ENCODE measurements at places on chromosomes 3 and 15.

- DNase-seq, result no peak
These were observed 19.1 kb upstream of the GJD2 start for GRCh38 chr15:34773917-34774316.

DNA sequence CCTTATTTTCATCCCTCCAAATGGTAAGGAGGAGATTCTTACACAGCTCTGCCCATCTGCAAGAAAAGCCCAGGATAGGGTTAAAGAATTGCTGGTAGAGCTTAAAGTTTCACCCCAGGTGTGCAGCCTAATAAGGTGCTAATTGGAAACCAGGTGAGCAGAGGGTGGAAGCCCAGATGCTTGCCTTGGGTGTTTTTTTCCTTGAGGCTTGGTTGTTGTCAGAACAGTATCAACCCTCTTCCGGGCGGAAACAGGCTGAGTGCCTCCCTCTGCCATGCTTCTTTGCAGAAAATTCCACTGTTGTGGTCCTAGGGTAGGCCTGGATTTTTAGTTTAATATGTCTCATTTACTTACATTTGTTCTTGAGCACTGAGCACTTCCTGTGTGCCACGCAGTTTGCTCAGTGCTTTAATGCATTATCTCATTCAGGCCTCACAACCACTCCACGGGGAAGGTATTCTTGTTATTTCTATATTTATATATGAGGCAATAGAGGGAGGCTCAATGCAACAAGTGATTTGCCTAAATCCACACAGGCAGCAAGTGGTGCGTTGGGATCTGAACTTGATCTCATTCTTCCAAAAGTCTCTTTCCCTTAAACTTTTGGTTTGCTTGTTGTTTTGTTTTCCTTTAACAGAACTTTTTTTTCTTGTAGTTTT is 115.0 kb upstream of the LRIG1 start:
- no peak for DNase-seq

GRCh38 chr3:119497820-119498185 is 544 bp upstream of the TIMMDC1 start:
- no peak for DNase-seq

- no peak for DNase-seq
These were observed 8.1 kb downstream of the RMDN3 start for GRCh38 chr15:40746916-40747418.

DNA sequence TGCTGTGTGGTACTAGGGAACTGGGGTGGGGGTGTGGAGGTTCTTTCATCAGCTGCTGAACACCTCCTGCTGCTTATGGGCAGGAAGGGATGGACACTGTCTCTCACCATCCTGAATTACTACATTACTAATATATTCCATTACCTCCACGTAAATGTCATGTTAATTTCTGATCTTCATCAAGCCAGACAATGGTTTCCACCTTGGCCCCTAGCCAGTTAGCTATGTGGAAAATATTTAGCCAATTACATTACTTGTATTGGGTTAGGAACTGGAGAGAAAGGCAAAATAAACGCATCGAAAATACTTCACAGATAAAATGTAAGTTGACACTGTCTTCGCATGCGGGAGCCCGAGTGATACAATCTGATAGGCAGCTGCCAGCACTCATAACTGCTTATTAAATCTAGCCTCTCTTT is 95.1 kb downstream of the FOXP1 start:
- DNase-seq, result no peak

DNA sequence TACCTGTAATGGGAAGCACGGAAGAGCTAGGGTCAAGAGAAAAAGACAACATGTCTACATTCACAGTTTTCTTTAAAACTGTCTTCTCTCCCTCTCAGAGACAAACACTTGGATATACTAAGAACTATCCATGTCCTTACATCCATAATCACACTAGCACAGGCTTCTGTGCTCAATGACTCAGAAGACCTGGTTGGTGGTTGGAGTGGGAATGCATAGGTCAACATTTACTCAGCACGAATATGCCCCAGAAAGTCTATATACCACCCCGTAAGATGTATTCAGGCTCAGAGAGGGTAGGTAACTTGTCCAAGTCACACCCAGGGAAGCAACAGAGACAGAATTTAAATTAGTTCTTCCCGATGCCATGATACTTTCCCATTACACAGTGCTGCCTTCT is 891.1 kb downstream of the TUSC7 start:
- no peak for DNase-seq

DNA sequence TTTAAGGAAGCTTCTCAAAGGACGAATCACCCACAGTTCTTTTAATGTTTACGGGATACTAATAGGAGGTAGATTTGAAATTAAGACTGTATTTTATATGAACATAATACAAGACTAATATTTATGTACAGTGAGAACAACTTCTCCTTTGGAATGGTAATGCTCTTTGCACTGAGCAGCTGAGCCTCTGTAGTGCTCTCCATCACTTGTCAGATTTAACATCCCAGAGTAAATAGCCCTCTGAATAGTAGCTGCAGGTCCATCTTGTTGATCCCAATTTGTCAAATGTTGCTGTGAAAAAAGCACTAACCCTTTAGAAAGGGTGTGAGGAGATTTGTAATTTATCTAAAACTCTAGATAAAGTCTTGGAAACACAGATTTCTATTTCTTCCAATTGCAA is 351.4 kb upstream of the KCNMB2 start:
- DNase-seq, result no peak

- no peak for DNase-seq
These were observed 34.3 kb downstream of the ZMAT3 start for GRCh38 chr3:179037351-179037750.

- DNase-seq, result no peak
These were observed 12.4 kb downstream of the SPATA16 start for GRCh38 chr3:173128633-173129032.

DNA sequence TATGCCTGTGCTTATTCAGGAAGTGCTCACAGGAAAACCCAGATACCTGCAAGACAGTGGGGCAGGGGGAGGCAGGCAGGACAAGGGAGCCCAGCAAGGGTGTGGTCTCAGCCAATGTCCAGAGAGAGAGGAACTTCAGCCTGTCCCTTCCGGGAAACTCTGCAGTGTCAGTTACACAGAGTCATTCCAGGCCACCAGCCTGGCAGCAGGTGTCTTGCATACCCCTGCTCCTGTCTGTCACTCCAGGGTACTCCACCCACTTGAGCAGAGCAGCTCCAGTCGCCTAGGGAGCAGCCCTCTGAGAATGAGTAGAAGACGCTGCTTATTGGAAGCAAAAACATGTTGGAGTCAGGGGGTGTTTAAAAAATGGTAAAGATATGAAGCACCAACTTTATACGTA is 431.2 kb upstream of the RGMA start:
- no peak for DNase-seq

GRCh38 chr3:37816271-37816670 is 45.4 kb upstream of the CTDSPL start:
- no peak for DNase-seq

GRCh38 chr3:53842436-53843194 is 3.6 kb downstream of the CHDH start:
- DNase-seq, result no peak

GRCh38 chr3:2714834-2715233 is 395.3 kb downstream of the IL5RA start:
- DNase-seq, result no peak

- DNase-seq, result peak; percentile 79
These were observed 30.6 kb downstream of the SLC28A1 start for GRCh38 chr15:84914909-84915605.

DNA sequence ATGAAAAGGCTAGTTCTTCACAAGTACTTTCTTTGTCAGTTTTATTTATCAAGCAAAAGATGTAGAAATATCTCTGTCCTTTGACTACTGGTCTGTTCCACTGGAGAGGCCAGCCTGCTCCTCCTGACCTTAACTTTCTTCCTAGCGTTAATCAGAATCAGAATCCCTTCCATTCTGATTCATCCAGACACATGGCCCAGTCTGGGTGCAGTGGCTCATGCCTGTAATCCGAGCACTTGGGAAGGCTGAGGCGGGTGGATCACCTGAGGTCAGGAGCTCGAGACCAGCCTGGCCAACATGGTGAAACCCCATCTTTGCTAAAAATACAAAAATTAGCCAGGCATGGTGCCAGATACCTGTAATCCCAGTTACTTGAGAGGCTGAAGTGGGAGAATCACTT is 32.0 kb upstream of the MANF start:
- DNase-seq, result no peak

DNA sequence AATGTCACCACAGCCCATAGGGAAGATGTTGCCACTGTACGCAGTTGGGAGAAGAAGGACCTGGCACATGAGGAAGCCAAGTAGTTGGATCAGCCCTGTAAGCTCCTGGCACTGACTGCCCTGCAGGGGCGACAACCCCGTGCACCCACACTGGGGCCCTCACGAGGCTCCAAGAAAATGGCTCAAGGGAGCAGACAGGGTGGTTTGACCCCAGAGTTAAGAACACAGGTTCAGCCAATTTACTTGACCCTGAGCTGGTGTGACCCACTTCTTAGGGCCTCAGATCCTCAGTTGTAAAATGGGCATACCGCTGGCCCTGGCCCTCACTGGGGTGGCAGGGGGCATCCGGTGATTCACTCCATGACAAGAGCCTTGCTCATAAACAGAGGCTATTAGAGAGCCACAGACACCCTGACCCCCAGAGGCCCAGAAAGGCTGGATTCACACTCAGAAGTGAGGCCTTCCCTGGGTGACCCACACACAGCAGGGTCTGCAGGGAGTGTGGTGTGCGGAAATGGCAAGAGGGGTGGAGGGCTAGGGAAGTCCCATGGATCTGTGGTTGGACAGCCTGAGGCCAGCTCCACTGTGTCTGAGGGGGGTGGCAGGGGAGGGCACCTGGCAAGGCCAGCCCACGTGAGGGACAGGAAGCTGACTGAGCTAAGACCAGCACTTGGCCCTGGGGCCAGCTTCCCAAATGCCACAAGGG is 1.7 kb upstream of the HHATL start:
- no peak for DNase-seq

Data from renal cortex interstitium (tissue), 15 donors.